ENCODE measurements at places on chromosomes 5 and 9.

GRCh38 chr9:40925149-40925548 is 203.3 kb downstream of the FOXD4L6 start:
- DNase-seq = no peak

DNA sequence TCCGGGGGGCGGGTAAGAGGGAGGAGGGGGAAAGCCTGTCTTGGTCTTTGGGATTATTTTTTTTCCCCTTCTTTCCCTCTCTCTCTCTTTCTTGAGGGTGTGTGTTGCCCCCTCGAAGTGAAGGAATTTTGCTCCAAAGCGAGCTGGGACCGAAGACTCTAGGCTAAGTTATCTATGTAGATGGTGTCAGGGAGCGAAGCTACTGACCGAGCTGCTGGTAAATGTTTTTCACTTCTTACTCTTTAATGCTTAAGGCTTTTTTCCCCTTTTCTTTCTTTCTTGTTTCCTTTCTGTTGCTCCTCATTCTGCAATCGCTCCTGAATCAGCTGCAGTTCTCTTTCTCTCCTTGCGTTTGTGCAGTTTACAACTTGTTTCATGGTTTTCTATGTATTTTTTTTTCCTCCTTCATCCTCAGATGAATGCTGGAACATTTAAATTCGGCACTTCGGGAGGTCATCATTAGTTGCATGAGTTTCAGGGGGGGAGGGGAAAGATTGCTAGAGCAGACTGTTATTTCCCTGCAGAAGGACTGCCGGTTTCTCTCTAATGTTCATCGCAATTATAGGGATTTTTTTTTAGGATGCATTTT is 1312.0 kb upstream of the WWC1 start:
- DNase-seq = no peak

- DNase-seq = peak; percentile 10
Measured at GRCh38 chr5:10145923-10146401, 103.7 kb downstream of the ATPSCKMT start.

GRCh38 chr5:116546033-116546742 is 28.4 kb downstream of the SEMA6A start:
- no peak for DNase-seq

DNA sequence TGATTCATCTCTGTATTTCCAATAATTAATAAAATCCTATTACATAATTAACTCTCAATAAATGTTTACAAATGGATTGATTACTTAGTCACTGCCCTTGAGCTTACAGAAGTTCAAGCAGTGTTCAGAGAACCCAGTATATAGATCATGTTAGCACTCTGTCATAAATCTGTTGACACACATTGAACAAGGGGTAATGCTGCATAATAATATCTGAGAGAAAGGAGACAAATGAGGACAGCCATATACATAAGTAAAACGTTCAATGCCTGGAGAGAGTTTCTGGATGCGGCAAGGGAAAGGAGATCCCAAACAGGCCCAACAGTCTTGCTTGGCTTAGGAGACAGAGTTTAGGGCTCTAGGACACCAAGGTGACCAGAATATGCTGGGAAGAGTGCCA is 270.2 kb downstream of the FBXL17 start:
- no peak for DNase-seq

GRCh38 chr5:131965826-131966415 is 20.5 kb upstream of the MEIKIN start:
- no peak for DNase-seq

DNA sequence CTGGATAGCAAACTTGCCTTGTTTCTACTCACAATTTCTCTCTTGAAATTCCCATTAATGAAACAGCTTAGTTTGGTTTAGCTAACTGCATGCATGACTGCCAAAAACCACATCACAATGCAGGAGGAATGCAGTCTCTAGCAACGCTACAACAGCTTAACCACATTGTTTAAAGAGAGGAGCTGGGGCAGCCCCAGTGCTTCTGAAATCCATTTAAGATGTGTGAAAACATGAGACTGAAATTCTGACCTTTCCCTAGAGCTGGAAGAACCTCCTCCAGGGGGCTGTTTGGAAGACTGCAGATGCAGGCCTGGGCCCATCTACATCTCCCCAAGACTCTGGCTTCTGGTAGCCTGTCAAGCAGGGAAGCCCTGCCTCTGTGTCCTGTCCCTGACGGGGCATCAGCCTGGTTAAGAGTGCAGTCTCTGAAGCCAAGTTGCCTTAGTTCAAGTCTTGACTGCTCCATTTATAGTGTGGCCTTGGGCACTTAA is 157.1 kb downstream of the ZNF462 start:
- DNase-seq = no peak
